NCI-H1417 treated with DMSO at 0.1 percent for 48 hours (cell line): ENCODE measurements at places on chromosomes 2 and 18.

DNA sequence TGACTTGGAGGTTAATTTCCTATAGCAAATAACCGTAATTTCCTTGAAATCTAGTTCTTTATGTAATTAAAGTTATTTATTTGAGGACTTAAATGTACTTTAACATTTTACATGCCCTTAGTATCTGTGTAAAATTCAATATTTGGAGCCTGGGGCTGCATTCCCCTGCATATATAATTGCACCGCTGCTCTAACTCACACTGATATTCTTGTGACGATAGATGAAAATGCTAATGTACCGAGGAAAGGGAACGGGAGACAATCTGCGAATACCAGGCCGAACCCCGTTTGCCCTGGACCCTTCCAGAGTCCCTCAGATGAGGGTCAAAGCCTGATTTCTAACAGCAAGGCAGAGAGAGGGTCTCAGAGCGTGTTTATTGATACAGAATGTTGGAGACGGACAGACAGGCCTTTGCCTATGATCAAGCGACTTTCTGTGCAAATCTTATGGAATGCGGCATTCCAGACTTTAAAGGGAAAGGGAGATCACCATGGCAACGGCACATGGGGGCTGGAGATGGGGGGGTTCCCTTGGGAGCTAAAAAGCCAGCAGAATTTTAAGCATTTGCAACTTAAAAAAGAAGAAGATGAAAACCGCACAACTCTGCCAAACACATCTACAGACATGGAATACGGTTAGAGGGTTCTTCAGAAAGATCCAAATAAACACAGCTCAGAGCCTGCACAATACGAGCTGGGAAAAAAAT lies 57.6 kb upstream of the TWIST2 start:
- no peak for DNase-seq

DNA sequence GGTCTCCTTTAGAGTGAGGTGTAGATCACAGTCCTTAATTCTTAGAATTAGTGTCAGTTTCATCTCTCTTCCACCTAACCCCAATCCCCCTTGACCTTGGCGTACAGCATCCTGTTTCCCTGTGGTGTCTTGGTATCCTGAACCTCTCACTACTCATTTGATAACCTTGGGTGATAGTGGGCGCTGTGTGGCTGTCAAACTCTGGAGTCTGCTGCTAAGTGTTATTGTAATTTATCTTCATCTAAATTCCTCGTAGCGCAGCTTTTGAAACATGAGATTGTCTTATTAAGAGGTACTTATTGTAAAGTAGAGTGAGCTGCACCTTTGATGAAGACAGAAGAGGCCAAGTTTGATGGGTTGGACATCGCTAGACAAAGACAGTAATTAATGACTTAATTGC lies 222.6 kb upstream of the SPRED2 start:
- peak; percentile 42 for DNase-seq

DNA sequence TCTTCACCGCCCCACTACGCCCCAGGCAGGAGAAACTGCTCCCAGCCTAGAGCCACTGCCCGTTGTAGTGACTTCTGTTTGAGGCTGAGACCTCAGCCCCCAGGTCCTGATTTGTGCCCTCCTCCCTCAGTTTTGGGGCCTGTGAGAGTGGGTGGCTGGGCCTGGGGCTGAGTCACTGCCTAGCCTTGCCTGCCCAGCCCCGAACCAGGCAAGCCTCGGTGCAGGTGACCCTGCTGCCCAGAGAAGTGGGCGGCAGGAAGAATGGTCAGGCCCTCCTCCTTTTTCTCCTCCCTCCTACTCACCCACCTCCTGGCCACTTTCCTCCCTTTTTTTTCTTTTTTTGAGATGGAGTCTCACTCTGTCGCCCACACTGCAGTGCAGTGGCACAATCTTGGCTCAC lies 66.6 kb downstream of the ZFP36L2 start:
- no peak for DNase-seq

GRCh38 chr2:105753380-105753779 lies 8.7 kb downstream of the NCK2 start:
- no peak for DNase-seq

GRCh38 chr18:48919547-48919946 lies 31.2 kb downstream of the SMAD7 start:
- DNase-seq, result no peak

DNA sequence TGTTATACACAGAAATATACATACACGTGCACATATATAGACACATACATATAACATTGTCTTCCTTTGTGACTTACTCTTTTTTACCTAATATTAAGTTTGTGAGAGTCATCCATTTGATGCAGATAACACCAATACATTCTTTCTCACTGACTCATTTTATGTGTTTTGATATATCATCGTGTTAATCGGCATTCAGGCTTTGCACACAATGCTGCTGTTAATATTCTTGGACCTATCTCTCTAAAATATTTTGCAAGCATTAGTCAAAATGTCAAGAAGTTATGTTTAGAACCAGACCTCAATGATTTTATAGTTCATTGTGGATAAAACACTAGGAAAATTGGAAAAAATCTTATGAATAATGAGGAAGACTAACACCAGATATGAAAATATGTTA lies 441.1 kb downstream of the LRATD1 start:
- no peak for DNase-seq

DNA sequence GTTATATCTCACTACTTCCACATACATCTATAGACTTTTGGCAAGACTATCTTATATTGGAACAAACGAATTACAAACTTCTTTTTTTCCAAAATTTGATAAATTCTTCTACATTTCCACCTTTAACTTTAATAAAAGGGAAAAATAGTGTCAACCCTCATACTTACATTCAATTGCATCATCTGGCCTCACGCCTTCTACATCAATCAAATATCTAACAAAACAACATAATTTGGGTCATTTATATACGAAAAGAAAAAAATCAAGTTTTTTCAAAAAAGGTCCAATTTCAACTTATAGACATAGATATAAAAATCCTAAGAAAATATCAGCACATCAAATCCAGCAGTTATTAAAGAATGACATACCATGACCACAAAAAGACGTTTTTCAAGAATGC lies 12.9 kb downstream of the DUSP11 start:
- DNase-seq, result no peak

DNA sequence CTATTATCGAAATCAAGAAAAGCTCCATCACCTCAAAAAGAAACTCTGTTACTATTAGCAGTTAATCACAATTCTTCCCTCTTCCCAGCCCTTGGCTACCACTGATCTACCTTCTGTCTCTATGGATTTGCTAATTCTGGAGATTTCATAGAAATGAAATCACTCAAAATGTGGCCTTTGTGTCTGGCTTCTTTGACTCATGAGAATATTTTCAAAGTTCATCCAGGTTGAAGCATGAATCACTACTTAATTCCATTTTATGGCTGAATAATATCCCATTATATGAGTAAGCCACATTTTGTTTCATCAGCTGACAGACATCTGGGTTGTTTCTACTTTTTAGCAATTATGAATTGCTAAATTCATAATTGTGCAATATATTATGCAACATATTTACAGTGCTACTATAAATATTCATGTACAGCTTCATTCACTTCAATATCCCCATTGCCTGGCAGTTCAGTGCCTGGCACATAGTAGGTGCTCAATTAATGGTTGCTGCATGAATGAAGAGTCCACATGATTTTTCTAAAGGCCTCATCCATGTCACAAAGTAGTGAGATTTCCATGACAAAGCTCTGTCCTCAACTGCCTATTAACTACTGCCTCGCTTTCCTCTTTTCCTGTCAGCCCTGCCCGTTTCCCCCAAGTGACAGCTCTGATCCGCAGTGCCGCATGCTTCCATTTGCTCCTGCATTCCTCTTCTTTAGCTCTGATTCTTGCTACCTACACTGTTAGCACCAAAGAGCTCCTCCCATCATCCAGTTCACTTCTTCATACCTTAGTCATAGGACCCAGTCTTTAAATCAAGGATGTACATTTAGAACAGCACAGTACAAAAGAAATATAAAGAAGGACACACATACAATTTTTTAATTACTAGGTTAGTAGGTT lies 32.8 kb downstream of the CCDC93 start:
- DNase-seq, result no peak

DNA sequence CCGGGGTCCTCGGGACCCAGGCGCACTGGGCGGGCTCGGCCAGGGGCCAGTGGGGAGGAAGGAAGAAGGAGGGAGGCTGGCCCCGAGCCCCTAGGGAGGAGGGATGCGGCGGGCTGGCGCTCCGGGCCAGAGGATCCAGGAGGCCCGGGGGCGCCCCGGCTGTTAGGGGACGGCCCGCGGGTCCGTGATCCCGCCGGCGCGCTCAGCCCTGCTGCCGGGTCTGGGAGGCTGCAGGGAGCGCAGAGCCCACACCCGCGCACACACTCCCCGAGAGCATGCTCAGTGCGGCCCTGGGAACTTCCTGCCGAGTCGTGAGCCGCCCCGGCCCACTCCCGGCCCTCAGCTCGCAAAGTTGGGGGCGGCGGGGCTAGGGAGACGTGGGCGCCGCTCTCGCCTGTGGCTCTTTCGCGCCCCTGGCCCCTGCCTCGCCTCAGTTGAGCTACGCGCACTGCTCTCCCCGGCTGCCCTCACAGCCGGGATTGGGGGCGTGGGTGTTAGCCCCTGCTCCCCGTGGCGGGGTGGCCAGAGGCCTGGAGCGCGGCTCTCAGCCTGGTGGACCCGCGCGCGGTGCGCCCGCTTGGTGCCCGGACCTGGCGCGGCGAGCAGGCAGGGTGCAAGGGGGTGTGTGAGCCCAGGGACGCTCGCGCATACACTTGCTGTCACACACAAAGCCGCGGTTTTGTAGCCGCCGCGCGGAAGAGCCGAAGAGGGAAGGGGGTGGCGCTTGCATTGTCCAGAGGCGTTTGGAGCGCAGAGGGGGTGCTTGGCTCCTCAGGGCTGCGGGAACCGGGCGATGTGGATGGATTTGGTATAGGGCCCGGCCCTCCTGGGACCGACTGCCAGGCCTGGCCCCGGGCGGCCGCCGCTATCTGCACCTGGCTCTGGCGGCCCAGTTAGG lies 132.9 kb upstream of the MGAT5 start:
- DNase-seq, result no peak

GRCh38 chr2:50648041-50648700 lies 383.8 kb downstream of the NRXN1 start:
- DNase-seq, result no peak

GRCh38 chr2:54570925-54571694 lies 115.0 kb downstream of the SPTBN1 start:
- DNase-seq, result no peak

DNA sequence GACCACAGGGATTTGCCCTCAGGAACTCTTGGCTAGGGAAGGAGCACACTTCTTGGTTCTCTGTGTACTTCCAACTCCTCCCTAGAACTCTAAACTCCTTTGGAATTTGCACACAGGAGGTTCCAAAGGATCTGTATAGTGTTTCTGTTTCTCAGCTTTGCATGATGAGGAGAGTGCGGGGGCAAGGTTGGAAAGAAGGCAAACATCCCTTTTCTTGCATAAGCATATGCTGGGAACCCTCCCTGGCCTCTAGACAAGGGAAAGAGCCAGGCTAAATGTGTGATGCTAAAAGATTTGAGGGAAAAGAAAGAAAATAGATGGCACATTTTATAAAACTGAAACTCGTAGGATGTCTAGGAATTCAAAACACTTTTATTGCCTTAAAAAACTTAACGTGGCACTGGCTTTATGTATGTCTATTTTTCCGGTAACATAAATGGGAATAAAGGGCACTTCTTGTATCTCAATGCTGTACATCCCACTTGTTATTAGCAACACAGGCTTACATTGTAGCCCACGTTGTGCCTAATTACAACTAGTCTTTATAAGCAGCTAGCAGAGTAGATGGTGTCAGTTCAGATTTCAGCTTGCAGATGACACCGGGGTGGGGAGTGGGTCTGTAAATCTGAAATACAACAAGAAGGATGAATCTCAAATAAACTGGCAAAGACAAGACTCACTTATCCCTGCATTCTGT lies 165.8 kb downstream of the GPD2 start:
- DNase-seq, result no peak
